ENCODE measurements at places on chromosomes 4 and X.

GRCh38 chr4:8737075-8737474 is 134.6 kb downstream of the HMX1 start:
- no peak for DNase-seq

DNA sequence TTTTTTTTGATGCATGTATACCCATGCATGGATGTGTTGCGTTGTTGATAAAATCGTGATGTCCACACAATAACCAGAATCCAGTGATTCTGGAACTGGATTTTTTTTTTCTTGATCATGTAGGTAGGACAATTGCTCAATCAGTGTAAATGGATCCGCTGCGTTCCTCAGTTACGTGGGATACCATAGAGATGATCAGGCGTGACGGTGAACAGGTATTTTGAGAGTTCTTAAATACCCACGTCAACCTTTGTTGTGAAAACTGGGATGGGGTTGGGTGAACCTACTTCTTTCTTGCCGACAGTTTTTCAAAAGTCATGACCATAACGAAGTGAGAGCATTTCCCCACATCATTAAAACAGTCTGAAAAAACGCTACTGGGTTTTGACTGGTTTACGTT is 913 bp upstream of the SMIM10L2A start:
- DNase-seq: no peak

GRCh38 chrX:152038804-152039203 is 64.3 kb upstream of the GABRE start:
- DNase-seq: no peak

DNA sequence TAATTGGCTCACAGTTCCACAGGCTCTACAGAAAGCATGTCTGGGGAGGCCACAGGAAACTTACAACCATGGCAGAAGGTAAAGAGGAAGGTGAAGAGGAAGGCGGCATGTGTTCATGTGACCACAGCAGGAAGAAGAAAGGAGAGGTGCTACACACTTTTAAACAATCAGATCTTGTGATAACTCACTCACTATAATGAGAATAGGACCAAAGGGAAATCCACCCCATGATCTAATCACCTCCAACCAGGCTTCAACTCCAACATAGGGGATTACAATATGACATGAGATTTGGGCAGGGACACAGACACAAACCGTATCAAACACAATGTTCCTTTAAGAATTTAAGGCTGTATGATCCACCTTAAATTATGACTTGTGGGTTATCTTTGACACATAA is 10.5 kb upstream of the PGM2 start:
- no peak for DNase-seq

GRCh38 chrX:103742339-103742738 is 31.6 kb downstream of the TMEM31 start:
- DNase-seq: no peak

DNA sequence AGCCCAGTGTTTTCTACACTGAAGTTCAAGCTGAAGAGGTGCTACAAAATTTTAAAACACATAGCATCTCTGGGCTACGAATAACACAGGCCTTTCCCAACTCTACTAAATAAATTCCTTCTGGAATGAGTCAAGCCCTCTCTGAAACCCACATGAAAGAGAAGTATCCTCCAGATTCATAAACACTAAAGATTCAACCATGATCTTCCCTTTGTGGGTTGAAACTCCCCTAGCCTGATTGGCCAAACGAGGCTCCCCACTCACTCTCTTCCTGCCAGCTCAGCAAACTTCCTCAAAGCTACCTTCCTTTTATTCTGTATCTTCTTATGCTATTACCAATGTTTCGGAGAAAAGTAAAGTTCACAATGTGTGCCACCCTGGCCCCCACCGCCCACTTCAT is 95.4 kb downstream of the NKX6-1 start:
- DNase-seq: no peak

GRCh38 chrX:136210806-136211205 is 40.4 kb downstream of the MAP7D3 start:
- DNase-seq: no peak

DNA sequence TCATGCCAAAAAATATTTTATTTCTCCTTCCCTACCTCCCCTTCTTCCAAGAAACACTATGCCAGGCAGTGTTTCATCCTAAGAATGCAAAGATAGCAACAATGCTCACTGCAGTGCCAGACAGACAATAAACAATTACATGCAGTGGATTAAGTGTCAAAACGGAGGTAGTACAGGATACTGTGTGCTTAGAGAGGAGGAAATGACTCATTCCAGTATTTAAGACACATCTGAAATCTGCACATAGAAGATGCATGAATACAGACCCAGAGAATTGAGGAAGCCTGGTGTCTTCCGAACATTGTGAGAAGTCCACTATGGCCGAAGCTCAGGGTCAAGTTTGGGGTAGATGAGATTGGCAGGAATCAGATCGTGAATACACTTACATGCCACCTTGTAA is 326.4 kb downstream of the PPP3CA start:
- DNase-seq: no peak

DNA sequence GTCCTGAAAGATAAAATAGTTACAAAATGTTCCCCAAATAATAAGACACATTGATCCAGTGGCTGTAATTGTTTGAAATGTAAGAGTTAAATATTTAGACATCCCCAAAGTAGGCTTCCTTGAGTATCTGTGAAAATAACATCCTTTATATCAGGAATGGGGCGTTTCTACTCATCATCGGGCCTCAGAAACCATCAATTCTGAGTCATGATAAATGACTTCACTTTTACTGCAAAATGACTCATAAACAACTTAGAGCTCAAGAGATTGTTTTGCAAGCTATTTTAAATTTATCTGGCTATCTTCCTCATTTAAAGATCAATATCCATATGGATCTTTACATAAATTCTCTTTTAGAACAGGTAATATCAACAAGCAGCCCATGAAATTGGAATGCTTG is 369.4 kb upstream of the CNKSR2 start:
- no peak for DNase-seq

GRCh38 chr4:120977435-120977997 is 55.0 kb upstream of the PRDM5 start:
- DNase-seq: peak; percentile 8

- DNase-seq: no peak
These were observed 115.0 kb downstream of the AGTR2 start for GRCh38 chrX:116285501-116285900.

- DNase-seq: no peak
These were observed 223.5 kb upstream of the IGFBP7 start for GRCh38 chr4:57333684-57334083.

DNA sequence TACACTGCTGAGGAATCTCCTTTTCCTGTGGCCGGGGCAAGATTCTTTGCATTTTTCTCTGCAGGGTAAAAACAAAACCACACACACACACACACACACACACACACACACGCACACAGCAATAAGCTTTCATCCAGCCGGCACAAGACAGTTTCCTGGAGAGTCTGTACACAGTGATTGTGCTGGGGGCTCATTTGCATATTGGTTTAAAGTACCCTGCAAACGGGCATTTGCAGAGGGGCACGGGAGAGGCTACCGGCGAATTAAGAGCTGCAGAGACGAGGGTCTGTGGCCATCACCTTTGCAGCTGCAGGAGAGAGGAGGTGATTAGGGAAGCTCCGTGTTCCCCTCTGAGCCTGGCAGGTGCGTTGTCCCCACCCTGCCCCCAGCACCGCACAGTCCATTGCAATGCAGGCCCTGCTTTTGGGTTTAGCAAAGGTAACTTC is 219.9 kb downstream of the SHOX start:
- DNase-seq: no peak

GRCh38 chr4:87445964-87446363 is 23.6 kb downstream of the NUDT9 start:
- no peak for DNase-seq

- DNase-seq: no peak
These were observed 38.5 kb downstream of the SMAD1 start for GRCh38 chr4:145520172-145520571.

DNA sequence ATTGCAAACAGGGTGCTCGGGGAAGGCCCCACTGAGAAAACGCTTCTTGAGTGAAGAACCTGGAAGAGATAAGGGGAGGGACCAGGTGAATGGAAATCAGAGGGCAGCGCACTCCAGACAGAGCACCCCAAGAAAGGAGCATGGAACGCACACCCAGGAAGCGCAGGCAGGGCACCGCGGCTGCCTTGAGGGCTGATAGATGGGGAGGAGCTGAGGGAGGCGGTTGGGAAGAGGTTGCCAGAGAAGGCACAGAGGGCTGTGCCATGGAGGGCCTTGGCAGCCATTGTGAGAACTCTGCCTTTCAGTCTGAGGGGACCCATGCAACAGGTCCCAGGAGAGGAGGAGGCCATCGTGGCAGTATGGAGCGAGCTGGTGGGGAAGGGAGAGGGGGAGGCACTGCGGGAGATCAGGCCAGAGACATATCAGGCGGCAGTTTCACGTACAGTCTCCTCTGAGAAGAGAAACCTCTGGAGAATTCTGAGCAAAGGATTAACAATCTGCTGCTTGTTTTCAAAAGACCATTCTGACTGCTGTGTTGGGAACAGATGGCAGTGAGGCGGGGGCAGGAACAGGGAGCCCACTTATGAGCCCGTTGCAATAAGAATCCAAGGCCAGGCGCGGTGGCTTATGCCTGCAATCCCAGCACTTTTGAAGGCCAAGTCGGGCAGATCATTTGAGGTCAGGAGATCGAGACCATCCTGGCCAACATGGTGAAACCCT is 83.7 kb downstream of the PCYT1B start:
- DNase-seq: no peak

DNA sequence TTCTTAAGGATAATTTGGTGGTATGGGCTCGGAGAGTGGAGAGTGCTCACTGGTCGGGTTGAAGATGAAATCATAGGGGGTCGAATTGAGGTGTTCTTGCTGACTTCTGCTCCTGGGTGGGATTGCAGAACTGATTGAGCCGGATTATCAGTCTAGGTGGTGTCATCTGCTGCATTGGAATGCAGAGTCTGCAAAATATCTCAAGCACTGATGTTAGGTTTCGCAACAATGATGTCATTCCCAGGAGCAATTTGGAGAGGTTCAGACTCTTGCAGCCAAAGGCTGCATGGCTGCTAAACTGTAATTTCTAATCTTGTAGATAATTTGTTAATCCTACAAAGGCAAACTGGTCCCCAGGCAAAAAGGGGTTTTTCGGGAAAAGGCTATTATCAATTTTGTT is 67.7 kb downstream of the RHOH start:
- DNase-seq: no peak

- DNase-seq: no peak
These were observed 75.0 kb downstream of the FAT4 start for GRCh38 chr4:125389713-125390112.

DNA sequence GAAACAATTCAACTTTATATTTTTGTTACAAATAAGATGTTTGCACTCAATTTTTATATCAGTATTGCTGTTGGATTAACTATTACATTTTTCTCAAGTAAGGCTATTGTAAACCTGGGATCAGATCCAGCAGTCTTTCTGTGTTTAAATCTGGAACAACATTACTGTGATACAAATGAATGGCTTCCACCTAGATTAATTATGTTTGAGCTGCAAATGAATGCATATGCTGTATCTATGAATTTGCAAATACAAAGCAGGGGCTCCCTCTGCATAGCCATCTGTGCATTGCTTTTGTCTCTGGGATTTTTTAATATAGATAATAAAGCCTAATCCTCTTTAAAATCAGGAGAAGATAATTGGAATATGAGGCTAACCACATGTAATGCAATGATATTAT is 69.8 kb upstream of the NEIL3 start:
- DNase-seq: no peak
